ENCODE measurements at places on chromosomes 11 and 22.

DNA sequence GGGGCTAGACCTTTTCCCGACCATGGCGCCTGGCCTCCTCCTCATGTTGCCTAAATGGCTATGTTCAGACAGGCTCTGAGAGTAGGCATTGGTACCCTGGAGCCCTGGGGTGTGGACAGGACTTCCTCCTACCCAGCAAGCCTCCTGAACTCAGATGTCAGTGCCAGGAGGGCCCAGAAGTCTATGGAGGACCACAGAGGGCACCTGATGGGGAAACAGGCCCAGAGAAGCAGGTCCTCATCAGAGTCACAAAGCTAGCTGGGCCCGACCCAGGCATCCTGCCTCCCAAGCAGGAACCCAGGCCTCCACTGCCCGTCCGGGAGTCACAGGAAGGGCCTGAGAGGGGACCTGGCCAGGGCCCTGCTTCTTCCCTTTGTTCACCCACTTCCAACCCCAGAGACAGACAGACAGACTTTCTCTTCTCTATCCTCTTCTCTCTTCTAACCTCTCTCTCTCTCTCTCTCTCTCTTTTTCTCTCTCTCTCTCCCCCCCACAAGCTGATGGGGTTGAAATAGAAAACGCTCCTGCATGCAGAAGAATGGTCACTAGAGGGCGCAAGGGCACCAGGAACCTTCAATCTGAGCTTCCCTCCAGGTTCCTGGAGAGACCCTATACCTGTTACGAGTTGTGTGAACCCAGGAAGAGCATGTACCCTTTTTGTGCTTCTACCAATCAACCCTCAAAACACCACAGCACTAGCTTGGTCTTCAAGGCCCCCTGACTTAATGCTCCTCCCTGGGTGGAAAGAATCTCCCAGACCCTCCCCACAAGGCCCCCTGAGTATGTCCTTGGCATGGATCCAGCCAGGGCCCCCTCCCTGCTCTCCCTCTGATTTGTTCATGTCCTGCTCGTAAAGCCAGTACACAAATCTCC, 27.1 kb downstream of the ARAP1 start:
- peak; percentile 83 for DNase-seq

DNA sequence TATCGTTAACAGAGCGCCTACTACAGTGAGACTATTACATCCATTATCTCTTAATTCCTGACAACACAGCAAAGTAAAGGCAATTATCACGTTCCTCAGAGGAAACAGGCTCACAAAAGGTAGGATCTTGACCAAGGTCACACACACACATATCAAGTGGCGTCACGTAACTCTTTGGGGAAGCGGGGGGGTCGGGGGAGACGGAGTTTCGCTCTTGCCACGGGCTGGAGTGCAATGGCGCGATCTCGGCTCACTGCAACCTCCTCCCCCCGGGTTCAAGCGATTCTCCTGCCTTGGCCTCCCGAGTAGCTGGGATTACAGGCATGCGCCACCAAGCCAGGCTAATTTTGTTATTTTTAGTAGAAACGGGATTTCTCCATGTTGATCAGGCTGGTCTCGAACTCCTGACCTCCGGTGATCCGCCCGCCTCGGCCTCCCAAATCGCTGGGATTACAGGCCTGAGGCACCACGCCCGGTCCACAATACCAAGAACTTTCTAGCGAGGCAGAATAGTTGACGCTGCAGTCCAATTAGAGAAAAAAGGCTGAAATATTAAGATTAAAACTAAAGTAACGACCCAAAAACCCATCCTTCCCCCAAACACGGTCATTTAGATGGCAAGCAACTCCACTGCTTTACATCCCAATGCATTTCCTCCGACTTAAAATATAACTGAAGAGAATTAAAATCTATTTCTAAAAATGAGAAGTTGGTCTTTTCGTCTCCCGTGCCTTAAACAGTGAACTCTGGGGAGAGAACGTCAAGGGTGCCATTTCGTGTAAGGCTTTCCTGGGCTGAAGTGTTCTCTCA, 1.2 kb downstream of the DDX17 start:
- DNase-seq, result peak; percentile 55

GRCh38 chr11:97229936-97230335, 840.1 kb downstream of the JRKL start:
- DNase-seq, result no peak

DNA sequence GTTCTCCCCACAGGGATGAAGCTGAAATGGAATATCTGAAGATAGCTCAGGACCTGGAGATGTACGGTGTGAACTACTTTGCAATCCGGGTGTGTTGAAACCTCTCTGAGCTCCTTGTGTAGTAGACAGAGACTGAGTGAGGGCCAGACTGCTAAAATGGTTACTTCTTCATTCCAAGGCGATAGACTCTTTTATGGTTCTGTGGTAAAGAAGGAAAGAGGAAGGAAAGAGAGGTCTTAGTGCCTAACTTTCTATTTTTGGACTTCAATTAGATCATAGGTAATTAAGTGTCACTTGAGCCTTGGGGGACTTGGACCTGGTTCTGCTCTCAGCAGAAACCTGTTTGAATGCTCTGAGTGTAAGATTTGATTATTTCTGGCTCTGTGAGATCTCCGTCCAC, 54.7 kb downstream of the NF2 start:
- no peak for DNase-seq

GRCh38 chr22:43862074-43862881, at the start of gene SULT4A1:
SULT4A1 (minus strand) TSS chr22:43862513; CDS start chr22:43862382, 131 bp downstream.
- no peak for DNase-seq

GRCh38 chr11:70948855-70949531, 303.4 kb downstream of the SHANK2 start:
- DNase-seq, result no peak

- peak; percentile 39 for DNase-seq
Observed at GRCh38 chr22:41831383-41831782, 1.5 kb upstream of the SREBF2 start.

DNA sequence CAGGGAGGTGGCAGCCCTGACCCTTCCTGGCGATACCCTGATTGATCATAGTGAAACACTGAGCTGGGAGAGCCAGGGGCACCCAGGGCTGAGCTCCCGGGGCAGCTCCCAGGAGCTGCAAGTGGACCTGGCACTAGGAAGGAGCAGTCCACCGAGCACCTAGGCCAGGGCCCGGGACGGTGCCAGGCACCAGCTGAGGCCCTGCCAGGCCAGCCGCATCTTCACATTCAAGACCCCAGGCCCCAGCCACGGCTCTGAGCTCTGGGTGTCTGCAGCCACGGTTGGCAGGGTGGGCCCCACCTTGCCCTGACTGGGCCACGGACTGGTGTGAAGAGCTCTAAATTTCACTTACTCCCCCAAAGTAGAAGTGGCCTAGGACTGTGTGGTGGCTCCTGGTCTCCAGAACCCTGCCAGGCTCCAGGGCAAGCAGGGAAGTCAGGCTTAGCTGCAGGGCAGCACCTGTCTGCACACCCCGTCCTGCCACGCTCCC, 58.3 kb downstream of the RTN4R start:
- no peak for DNase-seq

DNA sequence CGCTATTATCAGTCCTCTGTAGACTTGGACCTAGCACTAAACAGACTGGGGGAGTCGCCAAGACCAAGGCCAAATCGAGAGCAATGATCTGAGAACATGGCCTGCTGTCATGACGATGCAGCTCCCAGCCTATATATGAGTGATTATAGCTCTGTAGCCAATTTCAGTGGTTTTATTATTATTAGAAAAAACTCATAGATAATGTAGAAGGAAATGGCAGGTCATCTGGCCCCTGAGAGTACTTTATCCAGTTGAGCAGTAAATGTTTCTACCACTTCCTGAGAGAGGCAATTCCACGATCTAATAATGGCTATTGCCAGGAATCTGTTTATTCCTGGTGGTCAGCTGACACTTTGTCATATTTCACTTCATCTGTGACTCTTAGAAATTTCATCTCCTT, 666.7 kb downstream of the OPCML start:
- DNase-seq, result no peak

DNA sequence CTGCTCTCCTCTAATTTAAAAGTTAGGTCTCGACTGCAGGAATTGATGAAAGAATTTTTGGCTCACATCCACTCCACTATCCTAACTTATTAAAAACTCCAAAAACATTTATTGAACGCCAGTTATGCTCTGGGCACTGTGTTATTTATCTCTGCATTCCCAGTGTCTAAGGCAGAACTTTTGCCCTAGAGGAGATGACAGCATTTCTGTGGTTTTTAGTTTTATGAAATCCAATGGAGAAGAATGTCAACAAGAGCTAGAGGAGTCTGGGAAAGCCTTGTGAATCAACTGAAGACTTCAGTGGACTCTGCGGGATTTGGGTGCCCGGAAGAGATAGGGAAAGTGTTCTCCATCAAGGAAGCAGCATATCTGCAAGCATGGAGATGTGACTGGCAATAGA, 217.0 kb upstream of the PGR start:
- no peak for DNase-seq

DNA sequence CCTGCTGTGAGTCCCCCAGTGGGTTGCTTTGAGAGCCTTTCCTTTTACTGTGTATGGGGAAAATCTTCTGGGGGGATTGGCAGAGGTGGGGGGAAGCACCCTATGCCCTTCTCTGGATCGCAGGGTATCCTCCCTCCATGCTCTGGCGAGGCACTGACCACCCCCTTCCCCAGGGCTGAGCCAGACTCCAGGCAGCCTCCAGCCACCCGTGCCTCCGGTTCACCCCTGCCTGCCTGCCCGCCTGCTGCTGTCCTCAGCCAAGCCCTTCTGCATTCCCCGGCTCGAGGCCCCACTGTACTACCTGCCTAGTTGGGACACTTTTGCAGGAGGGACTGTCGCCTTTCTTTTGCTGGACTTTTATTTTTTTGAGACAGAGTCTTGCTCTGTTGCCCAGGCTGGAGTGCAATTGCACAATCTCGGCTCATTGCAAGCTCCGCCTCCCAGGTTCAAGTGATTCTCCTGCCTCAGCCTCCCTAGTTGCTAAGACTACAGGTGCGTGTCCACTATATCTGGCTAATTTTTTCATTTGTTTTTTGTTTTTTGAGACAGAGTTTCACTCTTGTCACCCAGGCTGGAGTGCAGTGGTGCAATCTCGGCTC, 23.8 kb upstream of the TP53I11 start:
- DNase-seq, result no peak

DNA sequence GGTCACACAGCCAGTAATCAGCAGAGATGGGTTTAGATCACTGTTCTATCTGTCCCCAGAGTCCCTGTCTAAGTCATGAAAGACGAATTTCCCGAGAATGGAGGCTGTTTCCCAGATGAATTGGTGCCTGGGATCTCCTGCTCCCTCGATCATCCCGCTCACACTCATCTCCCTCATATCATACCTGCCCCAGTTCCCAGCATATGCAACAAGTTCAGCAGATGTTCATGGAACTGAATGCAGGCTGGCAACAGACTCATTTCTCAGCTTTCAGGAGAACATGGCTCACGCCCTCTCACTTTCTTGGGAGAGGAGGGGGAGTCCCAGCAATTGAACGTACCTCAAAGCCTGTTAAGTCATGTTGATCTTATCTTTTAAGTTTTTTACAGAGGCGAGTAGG, 22.1 kb downstream of the CD6 start:
- no peak for DNase-seq

Data from GM13977 (cell line).